ENCODE measurements at places on chromosomes 5 and 9.

DNA sequence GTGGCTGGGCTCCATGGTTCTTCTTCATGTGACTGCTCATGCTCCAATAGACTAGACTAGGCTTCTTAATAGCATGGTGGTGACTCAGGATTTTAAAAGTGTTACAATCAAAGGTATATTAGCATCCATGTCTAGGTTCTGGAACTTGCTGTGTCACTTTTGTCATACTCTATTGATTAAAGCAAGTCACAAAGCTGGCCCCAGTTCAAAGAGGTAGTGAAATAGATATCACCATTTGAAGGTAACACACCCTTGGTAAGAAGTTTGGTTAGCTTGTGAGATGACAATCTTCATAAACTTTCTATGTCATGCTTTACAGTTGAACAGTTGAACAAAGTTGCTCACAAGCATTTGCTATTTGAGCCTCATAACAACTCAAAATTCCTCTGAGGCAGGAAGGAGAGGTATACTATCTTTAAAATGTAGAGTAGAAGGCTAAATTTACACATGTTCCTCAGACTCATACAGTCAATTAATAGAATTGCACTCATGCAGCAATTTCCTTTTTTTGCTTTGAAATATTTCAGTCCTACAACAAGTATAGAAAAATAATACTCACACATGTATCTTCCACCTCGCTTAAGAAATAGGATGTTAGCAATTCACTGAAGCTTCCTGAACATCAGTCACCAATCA, 56.8 kb upstream of the TMEM252 start:
- no peak for DNase-seq

DNA sequence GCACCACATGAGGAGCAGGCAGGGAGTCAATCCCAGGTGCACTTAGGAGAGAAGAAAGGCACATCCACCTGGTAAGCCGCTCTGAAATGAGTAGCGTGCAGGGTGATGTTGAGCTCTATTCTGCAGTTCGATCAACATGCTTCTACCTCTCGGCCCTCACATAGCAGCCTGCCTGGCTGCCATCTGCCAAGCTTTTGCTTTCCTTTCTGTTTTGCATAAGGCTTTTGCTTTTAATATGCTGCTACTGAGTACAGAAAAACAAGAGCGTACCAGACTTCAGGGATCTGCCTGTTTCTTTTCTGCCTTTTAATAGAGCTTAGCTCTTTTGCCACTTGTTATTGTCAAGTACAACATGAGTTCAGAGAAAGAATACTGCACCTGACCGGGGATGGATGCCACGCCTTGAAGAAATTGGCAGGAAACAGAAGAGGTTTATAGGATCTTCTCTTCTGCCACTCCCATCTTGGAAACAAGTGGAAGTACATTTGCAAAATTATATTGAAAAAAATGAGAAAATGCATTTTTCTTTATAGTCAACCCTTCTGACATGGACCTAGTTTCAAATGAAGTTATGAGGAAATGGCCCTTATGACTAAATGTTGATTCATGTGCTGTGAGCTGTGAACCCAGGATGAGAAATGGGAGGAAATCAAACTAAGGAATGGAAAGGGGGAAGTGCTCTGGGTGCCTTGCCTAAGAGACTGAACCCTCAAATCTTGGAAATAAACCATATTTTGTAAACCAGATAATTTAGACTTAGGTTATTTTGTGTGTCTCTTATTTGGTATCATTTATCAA, 4.0 kb upstream of the FCHO2 start:
- no peak for DNase-seq

DNA sequence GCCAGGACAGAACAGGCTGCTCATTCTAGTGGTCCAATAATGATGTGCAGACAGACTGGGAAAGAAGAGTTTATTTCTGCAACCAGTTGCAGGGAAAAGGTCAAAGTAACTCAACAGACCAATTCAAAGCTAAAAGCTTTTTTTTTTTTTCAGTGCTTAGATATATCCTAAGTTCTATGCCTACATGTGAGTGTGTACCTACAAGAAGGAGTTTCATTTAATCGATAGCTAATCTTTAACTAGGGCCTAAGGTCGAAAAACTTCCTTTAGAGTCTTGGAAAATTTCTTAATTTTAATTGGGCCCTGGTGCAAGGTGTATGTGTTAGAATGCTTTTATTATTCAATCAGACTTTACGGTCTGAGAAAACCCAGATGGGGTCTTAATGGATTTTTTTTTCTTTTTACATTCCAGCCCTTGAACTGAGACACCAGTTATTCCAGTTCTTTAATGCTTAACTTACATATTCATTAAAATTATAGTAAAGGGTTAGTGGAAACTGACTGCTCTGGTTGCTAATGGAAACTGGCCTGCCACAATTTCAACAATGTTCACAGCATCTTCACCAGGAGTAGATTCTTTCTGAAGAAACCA, 365.3 kb downstream of the MTRR start:
- DNase-seq, result no peak

GRCh38 chr9:99144966-99145365, 40.1 kb downstream of the TGFBR1 start:
- no peak for DNase-seq

GRCh38 chr5:9105851-9106250, 440.0 kb downstream of the SEMA5A start:
- no peak for DNase-seq

DNA sequence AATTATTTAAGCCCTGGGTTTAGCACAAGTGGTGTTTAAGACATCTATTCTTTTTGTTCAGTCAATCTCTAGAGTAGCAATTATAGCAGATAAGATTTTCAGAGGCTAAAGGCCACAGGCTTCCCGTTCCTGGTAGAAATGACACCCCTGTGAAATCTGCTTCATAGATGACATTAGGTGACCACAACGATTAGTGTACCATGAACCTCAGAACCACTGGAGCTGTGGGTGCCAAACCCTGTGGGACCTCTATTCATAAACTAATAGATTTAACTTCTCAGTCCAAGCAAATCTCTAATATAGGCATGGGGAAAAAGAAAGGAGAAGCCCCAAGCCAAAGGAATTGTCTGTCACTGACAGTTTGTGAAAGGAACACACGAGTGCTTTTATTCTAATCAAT, 207.4 kb downstream of the ARRDC3 start:
- no peak for DNase-seq

DNA sequence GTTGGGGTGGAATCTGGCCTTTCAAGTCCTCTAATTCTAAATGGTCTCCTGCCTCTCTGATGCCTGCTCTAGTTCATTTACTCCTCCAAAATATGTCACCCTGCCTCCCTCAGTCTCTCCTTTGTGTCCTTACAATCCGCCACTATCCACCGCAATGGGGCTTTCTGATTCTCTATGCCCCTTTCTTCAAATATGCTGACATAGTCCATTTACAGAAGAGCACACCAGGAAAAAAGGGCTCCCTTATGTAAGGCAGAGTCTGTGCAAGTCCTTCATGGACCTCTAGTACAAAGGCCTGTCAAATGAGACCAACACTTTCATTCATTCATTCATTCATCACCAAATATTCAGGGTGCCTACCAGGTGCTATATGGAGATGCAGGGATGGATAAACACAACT, 2.0 kb upstream of the ASTN2 start:
- no peak for DNase-seq

GRCh38 chr5:140565024-140565779, 574 bp downstream of the SLC35A4 start:
- peak; percentile 39 for DNase-seq

DNA sequence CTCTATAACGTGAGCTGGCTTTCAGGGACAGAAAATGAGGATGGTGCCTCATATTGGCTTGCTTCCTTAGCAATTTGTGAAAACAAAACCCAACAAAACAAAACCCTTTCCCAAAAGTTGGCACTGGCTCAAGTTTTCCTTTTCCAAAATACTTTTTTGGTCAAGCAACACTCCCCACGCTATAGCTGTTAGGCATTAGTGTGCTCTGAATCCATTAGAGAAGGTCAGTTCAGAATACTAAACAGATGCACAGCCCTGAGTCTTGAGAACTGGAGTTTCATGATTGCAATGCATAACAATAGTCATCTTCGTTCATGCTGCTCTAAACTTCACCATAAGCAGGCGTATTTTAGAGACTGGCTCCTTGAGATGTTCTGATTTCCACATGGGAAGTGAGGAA, 172.0 kb upstream of the KLF9 start:
- no peak for DNase-seq

GRCh38 chr9:129610213-129610472, 10.8 kb downstream of the C9orf50 start:
- DNase-seq, result no peak

GRCh38 chr5:102921341-102922044, 166.4 kb downstream of the PAM start:
- no peak for DNase-seq

DNA sequence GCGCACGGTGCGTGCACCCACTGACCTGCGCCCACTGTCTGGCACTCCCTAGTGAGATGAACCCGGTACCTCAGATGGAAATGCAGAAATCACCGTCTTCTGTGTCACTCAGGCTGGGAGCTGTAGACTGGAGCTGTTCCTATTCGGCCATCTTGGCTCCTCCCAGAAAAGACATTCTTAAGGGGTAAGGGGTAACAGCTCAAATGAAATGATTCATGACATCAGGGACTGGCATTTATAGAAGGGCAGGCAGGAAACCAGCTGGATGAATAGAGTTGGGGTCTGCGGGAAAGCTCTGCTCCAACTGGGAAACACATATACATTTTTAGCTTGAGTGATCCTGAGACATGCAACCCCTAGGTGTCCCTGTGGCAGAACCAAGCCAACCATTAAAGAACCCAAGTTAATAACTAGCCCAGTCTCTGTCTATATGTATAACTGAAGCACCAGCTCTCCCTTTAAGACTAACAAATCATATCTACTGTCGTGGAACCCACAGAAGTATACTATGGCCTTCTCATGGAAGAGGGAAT, 119.3 kb downstream of the LMNB1 start:
- DNase-seq, result no peak

DNA sequence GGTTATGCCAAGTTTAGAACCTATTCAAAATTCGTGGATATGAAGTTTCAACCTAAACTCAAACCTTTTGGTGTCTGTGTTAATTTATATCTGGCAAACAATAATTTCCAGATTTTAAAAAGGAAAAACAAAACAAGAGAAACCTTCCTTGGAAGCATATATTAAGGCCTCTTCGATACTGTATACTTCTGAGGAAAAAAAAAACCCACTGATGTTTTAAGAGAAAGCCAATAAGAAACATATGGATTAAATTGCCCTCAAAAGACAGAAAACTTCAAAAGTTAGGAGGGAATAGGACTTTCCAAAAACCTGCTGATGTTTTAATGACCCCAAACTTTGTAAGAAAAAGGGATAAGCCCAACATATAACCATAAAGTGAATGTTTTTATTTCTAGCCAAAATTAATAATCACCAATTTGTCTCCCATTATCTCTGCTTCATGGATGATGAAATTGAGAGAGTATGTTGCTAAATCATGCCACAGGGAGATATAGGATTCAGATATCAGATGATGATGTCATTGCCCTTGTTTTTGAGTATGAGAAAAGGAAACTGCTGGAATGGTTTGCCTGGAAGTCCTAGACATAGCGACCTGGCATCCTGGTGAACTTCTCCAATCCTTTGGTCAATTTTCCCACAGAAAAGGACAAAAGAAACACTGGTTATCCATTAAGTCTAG, 423.9 kb downstream of the DMRT2 start:
- DNase-seq, result no peak

GRCh38 chr5:38135486-38136039, 122.8 kb upstream of the EGFLAM start:
- no peak for DNase-seq

GRCh38 chr5:154562244-154562880, 84.3 kb upstream of the HAND1 start:
- DNase-seq, result no peak

- DNase-seq, result peak; percentile 45
Measured at GRCh38 chr5:148949841-148950470, 112.9 kb downstream of the SH3TC2 start.

Measured in pons (tissue), 1 donor.